ENCODE measurements at places on chromosomes 6 and 20.

DNA sequence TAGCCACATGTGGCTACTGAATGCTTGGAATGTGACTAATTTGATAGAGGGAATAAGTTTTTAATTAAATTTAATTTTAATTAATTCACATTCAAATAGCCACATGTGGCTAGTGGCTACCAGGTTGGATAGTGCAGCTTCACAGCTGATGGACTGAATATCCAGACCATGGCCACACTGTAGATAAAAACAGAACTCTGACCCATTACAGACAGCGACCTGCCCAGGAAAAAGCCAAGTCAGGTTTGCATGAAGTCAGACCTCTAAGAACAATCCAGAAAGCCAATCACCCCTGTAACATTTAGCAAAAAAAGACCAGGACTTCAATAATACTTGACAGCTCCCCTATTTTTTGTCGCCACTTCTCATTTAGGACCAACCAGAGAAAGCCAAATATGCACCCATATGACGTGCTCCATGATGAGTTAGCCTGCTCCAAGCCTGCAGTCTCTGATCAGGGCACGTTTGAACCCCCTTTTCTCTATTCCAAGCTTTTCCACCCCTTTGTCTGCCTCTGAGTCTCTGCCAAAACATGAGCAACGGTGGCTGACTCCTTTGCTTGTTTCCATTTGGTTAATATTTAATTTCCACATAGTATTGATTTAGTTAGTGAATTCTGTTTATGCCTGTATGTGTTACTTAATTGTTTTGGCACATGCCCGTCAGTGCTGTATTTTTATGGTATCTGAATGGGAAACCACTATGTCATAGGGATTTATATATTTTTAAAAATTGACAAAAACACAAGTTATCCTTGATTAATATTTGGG, 636.3 kb downstream of the UTRN start:
- no peak for DNase-seq

DNA sequence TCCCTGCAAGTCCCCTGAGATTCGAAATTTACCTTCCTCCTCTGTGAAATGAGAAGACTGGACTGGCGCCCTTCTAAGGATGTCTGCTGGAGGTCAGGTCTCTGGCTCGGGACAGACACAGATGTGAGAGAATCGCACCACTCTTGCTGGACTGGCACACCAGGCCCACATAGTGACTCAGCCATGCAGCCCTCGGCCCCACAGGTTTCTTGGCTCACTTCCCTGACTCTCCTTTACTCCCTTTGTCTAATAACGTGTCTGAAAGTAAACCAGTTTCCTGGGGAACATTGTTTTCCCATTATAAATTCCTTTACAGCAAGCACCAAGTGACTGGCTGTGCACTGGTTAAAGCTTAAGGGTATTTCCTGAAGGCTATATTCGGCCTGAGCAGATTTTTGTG, 106.7 kb upstream of the PLEKHG1 start:
- DNase-seq, result no peak

- no peak for DNase-seq
Observed at GRCh38 chr6:139625998-139626975, 251.8 kb upstream of the CITED2 start.

- DNase-seq, result no peak
Observed at GRCh38 chr6:7152462-7152861, 44.7 kb downstream of the RREB1 start.

Data from activated CD4-positive, CD25-positive, alpha-beta regulatory T cell (primary cell).